Sigmoid colon (tissue), 7 donors: ENCODE measurements at places on chromosomes 12 and 14. TPM values are rescaled to one million over a fixed set of nuclear protein-coding genes. Genes with fewer than 3 reads are reported as not detected.

DNA sequence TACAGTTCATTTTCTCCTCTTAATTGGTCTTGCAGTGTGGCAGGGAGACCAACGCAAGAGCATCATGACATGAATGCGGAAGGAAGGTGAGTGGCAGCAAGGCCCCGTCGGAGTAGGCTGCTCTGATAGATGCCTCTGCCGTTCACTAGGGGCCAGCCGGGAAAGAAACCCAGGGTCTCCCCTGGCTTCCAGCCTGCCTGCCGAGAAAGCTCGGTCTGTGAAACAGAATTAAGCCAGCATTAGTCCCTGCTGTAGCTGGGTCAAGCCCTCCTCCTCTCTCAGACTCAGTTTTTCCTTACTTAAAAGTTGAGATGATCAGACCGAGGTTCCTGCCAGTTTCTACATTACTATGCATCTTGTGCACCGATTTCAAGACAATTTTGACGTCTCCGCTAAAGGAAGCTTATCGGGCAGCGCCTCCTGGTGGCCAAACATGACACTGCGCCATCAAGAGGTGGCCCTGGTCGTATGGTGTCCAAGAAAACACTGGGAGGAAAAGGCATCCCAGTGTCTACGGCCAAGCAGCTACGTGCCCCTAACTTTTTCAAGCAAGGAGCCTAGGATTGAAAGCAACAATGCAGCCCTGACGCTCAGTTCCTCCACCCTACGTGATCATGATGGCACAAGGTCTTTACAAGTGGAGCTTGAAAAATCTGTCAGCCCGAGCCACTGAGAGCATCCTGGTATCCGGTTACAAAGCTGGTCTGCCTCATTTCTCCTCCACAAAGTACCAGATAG, 131.6 kb downstream of the KSR2 start:
- DNase-seq: peak; percentile 84
- no peaks in the 10 kb centered on the region for H3K4me1 ChIP-seq
- no peak overlapping the region for H3K27ac ChIP-seq
- H3K36me3 ChIP-seq: no peaks in the 10 kb centered on the region

GRCh38 chr12:130715998-130716968, at the start of gene RIMBP2:
Gene RIMBP2, minus strand, starts transcription at chr12:130716299. Its CDS starts 237,286 bp downstream, at chr12:130479013.
- peaks cover 6% of the 10 kb centered on the region for H3K27me3 ChIP-seq
- peaks cover 36% of the 10 kb centered on the region for H3K4me1 ChIP-seq
- no peaks in the 10 kb centered on the region for H3K36me3 ChIP-seq
- no peak within 1 kb of the TSS for H3K27ac ChIP-seq
- no peak within 1 kb of the TSS for H3K4me3 ChIP-seq

DNA sequence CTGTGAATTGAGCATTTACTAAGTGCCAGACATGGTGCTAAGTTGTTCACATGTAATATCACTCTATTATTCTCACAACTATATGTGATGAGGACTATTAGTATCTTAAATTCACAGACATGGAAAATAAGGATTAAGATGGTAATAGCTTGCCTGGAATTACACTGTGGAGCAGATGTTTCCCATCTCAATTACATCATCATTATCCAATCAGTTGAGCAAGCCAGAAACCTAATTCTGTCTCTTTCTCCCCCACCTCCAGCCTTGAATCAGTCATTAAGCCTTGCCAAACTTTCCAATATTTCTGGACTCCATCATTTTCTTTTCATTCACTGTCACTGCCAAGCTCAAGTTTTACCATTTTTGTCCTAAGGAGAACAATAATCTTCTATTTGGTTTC, 287.8 kb upstream of the KITLG start:
- H3K4me3 ChIP-seq: no peak overlapping the region
- H3K27ac ChIP-seq: no peak overlapping the region
- H3K4me1 ChIP-seq: peaks cover 29% of the 10 kb centered on the region
- DNase-seq: no peak
- H3K36me3 ChIP-seq: no peaks in the 10 kb centered on the region

DNA sequence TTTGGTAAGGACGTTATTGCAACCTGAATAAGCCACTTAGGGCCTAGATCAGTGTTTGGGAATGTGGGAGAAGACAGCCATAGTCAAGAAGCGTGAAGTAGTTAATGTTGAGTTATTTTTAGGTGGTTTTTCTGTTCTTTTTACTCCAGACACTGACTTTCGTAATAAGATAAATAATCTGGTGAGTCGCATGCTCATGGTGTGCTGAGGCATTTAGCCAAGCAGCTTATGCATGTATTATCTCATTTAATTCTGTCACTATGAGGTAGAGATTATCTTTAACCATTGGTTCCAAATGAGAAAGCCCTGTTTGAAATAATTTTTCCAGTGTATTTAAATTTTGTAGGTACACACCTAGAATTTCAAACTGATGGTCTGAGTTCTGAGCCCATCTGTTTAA, 67.3 kb downstream of the RCOR1 start:
- H3K4me3 ChIP-seq: no peak overlapping the region
- no peaks in the 10 kb centered on the region for H3K4me1 ChIP-seq
- DNase-seq: no peak
- H3K27me3 ChIP-seq: no peaks in the 10 kb centered on the region
- no peak overlapping the region for H3K27ac ChIP-seq

- peak overlapping the region; percentile 21 for H3K27ac ChIP-seq
- H3K27me3 ChIP-seq: no peaks in the 10 kb centered on the region
- H3K36me3 ChIP-seq: no peaks in the 10 kb centered on the region
Observed at GRCh38 chr12:90978117-90978770, 23.3 kb upstream of the CCER1 start.

The NPFF gene
- total RNA-seq: not detected

DNA sequence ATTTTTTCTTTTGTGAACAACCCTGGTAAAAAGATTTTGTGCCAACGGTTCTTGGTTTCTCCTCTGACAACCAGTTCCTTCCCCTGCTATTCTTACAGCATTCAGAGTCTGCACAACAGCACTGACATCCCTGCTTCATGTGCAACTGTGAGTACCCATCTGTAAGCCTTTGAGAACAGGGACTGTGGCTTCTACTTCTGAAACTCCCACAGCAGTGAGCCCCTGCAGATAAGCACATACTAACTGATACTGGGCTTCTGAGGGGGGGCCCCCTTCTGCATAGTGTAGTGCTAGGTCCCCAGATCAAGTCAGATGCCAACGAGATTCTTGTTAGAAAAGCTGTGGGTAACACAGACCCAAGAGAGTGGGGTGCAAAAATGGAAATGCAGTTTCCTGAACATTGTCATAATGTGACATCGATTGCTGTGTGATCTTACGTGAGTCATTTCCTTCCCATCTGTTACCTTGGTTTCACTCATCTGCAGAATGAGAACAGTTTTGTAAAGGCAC, 11.1 kb upstream of the NINJ2 start:
- no peaks in the 10 kb centered on the region for H3K36me3 ChIP-seq
- H3K4me1 ChIP-seq: no peaks in the 10 kb centered on the region
- H3K4me3 ChIP-seq: no peak overlapping the region
- no peaks in the 10 kb centered on the region for H3K27me3 ChIP-seq
- no peak overlapping the region for H3K27ac ChIP-seq

The LGR5 gene
- not detected for total RNA-seq

DNA sequence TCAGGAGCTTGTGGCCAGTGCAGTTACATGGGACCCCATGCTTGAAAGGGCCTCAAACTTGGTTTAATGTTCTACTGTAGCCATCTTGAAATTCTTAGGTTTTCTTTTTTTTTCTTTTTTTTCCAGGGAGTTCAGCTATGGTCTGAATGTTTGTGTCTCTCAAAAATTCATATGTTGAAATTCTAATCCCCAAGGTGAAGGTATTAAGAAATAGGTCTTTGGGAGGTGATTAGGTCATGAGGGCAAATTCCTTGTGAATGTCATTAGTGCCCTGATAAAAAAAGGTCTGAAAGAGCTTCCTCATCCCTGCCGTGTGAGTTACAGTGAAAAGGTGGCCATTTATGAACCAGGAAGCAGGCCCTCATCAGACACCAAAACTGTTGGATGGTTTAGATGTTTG, 324.1 kb downstream of the C12orf75 start:
- H3K27me3 ChIP-seq: no peaks in the 10 kb centered on the region
- H3K4me1 ChIP-seq: no peaks in the 10 kb centered on the region
- H3K4me3 ChIP-seq: no peak overlapping the region
- H3K36me3 ChIP-seq: no peaks in the 10 kb centered on the region
- no peak for DNase-seq
- H3K27ac ChIP-seq: no peak overlapping the region

GRCh38 chr12:116142936-116143898, 134.3 kb downstream of the MED13L start:
- no peaks in the 10 kb centered on the region for H3K27me3 ChIP-seq
- peak overlapping the region; percentile 44 for H3K27ac ChIP-seq
- no peak for DNase-seq
- no peak overlapping the region for H3K4me3 ChIP-seq
- H3K4me1 ChIP-seq: peaks cover 74% of the 10 kb centered on the region
